B cell (primary cell): ENCODE measurements at places on chromosomes 12 and 14. TPM values are rescaled to one million over a fixed set of nuclear protein-coding genes. Genes with fewer than 3 reads are reported as not detected.

Gene PPFIA2
- not detected in 2 replicates for total RNA-seq

Gene PRKAG1
- 58.6 and 60.0 TPM in 2 replicates for total RNA-seq

Gene ZNF385A
- 5.1 and 5.3 TPM in 2 replicates for total RNA-seq

Gene COL2A1
- not detected in 2 replicates for total RNA-seq

Gene ZC2HC1C
- total RNA-seq: 0.46 and 0.59 TPM in 2 replicates

Gene MEG3
- total RNA-seq: not detected in 2 replicates

Gene GALNT8
- 1.3 and 1.6 TPM in 2 replicates for total RNA-seq

Gene VRTN
- total RNA-seq: not detected in 2 replicates

Gene SP1
- 129 and 131 TPM in 2 replicates for total RNA-seq

Gene SRRM4
- total RNA-seq: not detected in 2 replicates

Gene MFAP5
- total RNA-seq: 0.94 TPM in 1 of 2 replicates, not detected in the other

Gene C12orf60
- 1.2 and 1.4 TPM in 2 replicates for total RNA-seq

Gene TRPV4
- not detected in 2 replicates for total RNA-seq

DNA sequence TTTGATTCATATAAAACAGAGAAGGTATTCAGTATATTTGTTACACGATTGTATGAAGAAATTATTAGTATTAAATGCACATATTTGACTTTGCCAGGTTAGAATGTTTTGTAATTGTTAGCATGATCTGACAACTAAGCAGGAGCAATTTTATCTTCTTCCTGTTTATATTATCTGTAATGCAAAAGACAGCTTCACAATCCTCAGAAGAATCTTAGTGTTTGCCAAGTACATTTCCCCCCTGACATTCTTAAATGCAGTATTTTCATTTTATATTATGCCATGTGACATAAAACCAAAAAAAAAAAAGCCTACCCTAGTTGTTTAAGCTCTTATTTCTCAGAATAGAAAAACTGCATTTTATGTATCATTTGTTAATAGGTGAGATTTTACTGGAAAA, 469.4 kb downstream of the FOXG1 start:
- no peak for DNase-seq

DNA sequence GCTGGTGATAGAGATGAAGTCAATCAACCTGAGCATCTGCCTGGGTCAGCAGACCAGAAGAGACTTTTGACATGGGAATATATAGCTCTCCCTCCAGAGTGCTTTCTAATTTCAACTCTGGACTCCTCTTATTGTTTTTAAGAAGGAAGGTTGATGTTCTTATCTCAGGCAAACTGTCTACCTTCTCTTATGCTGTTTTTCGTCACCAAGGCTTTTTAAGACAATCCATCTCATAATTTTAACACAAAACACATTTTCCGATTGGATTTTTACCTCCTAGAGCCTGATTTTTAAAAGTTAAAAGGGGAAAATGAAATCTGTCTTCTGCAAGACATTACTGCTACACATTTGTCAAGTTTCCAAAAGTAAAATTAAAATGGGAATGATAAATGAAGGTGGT, 368.7 kb upstream of the MIS18BP1 start:
- DNase-seq: no peak

DNA sequence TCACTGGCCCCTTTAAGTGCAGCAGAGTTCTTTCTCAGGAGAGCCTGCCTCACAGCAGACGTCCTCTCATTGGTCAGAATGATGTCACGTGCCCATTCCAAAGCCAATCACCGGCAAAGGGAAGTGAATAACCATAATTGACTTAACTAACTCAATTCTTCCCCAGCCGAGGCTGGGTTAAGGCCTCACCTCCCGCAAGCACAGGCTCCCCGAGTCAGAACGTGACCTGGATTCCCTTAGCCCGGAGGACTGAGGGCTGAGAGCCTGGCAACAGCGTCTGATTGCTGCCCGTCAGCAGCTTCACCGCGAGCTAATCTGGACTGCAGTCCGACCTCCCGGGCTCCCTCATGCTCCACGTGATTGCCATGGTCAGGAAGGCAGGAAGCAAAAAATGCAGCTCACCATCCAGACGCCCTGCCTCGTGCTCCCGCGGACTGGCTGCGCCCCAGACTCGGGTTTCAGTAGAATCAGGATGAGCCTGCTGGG, 92.1 kb upstream of the FZD10 start:
- DNase-seq: no peak

DNA sequence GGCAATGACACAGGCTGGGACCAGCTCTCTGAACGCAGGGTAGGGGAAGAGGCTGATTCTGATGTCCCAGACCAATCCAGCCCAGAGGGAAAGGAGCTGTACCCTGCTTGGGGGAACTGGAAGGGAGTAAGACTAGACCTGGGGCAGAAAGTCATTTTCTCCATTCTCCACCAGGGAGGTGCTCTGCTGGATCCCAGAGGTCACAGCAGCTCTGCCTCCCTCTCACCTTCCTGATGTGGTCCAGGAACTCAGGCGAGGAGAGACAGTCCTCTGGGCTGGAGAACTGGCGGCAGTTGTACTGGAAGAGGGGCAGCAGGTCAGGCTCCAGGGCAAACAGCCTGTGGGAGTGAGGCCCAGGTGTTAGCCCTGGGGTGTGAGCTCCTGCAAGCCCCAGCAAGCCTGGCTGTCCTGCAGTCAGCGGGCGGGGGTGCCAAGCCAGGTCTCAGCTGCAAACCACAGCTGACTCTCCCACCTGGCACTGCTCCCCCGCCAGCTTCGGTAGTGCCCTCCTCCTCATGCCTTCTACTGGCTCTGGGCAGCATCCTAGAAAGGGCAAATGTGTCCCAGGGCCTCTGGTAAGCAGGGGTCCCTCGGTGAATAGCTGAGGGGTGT, 1.9 kb downstream of the NGB start:
- DNase-seq: no peak

- no peak for DNase-seq
Observed at GRCh38 chr12:98725476-98726247, 80.6 kb downstream of the APAF1 start.

DNA sequence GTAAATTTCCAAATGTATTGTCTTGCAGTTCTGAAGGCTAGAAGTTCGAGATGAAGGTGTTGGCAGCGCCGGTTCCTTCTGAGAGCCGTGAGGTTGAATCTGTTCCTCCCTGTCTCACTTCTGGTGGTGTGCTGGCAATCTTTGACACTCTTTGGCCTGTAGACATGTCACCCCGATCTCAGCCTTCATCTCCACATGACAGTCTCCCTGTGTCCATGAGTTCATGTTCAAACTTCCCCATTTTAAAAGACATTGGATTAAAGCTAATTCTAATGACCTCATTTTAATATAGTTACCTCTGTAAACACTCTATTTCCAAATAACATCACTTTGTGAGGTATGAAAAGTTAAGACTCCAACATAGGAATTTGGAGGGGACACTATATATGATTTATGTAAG, 4.1 kb upstream of the RBM19 start:
- no peak for DNase-seq

GRCh38 chr12:24725616-24726015, 223.3 kb downstream of the BCAT1 start:
- no peak for DNase-seq

DNA sequence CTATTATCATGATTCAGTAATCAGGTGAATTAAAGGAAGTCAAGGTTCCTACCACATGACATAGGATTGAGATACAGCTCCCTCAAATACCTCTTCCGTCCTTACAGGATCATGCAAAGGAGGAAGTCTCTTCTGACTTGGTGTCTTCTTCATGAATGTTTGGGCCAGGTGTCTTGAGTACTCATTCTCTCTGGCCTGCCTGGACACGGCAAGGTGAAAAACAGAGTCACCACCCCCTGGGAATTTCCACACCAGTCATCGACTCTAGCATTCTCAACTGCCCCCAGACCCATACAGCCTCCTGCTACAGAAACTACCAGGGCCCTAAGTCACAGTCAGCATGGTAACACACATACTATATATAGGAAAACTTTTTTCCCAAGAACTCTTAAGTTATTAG, 44.9 kb upstream of the LTBP2 start:
- no peak for DNase-seq

GRCh38 chr12:30074916-30075315, 291.2 kb upstream of the TMTC1 start:
- DNase-seq: no peak

DNA sequence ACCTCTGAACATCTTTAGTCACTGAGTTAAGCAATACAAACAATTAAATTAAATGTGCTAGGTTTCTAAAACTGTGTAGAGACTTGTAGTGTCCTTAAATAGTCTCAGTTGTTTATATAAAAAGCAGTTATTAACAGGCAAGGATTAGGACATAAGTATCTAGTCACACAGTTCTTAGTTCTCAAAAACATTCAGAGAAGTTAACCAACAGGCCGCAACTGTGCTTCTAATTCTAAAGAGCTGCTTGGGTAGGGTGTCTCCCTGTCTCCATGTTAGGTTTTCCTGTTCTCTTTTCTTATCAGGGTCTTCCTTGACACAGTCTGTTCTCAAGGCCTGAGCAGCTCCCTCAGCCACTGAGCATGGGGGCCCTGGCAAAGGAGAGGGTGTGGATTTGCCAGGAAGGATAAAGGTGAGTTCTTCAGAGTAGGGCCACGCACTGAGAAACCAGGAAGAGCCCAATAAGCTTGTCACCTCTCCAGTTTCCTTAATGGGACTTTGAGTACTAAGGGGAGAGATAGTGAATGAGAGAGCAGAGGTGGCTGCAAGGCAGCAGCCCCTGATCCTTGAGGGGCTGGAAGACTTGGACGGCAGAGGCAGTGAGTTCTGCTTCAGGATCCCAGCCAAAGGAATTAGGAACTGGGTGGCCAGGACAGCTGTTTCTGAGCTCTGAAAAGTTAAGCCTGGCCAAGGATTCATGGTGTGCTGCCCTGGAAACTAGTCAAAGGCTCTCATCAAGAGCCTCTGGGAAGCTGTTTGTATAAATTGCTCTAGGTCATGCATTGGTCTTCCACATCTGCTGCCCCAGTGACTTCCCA, 177.3 kb downstream of the MYRFL start:
- no peak for DNase-seq

DNA sequence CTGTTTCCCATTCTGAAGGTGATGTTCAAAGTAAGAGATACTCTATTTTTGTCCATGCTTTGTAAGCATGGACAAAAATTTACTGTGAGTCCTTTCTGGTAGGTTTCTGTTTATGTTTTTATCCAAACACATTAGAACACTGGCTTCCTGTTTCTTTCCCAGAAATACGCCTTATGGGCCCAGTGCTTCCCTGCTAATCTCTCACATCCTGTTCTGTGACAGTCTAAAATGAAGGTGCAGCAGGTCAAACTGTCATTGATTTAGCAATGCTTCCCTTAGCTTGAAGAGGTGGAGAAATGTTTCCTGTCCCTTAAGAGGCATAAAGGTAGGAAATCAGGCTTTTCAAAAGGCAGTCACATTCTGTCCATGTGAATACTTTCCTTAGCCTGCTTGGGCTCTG, 305.6 kb downstream of the RPS29 start:
- DNase-seq: no peak

GRCh38 chr12:5000204-5000603, 43.5 kb upstream of the KCNA5 start:
- DNase-seq: no peak

- DNase-seq: no peak
Observed at GRCh38 chr12:12606781-12607589, 4.7 kb upstream of the CREBL2 start.

- peak; percentile 61 for DNase-seq
Observed at GRCh38 chr14:68284834-68285233, 465.3 kb downstream of the RAD51B start.

GRCh38 chr12:4991373-4991772, 52.3 kb upstream of the KCNA5 start:
- no peak for DNase-seq

GRCh38 chr12:57815177-57816000, 3.1 kb downstream of the AVIL start:
- DNase-seq: no peak

DNA sequence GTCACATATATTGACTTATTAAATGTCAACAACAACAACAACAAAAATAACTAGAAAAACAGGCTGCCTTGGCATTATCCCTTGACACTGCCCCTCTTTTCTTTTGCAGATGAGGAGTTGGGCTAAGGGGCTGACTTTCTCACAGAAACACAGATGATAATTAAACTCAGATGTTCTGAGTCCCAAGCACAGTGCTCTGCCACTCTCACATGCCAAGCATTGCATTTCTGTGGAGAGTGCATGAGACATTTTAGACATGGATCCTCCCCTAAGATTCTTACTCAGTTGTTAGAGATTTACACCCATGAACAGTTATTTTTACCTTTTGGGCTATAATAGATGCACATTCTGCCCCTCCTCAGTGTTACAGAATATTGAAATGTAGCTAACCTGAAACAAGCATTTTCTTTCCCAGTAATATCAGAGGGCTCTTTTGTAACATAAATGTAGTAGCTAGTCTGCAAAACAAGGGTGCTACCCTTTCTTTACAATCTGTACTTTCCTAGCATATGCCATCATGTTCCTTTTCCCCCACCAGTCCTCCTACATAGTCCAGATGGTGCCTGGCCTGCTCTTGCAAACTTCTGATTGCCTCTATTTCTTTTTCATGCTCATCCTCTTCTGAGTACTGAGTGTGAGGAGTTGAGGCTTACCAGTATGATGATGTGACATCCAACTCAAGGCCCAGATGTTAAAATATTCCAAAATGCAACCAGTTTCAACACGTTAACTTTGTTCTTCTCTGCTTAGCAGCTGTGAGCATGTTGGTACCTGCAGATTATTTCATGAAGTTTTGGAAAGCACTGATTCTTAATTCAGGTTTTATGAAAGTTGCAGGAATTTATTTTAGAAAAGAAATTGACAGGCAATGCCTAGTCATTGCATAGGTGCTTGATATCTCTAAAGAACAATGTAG, 125.0 kb upstream of the ATP2B1 start:
- no peak for DNase-seq

DNA sequence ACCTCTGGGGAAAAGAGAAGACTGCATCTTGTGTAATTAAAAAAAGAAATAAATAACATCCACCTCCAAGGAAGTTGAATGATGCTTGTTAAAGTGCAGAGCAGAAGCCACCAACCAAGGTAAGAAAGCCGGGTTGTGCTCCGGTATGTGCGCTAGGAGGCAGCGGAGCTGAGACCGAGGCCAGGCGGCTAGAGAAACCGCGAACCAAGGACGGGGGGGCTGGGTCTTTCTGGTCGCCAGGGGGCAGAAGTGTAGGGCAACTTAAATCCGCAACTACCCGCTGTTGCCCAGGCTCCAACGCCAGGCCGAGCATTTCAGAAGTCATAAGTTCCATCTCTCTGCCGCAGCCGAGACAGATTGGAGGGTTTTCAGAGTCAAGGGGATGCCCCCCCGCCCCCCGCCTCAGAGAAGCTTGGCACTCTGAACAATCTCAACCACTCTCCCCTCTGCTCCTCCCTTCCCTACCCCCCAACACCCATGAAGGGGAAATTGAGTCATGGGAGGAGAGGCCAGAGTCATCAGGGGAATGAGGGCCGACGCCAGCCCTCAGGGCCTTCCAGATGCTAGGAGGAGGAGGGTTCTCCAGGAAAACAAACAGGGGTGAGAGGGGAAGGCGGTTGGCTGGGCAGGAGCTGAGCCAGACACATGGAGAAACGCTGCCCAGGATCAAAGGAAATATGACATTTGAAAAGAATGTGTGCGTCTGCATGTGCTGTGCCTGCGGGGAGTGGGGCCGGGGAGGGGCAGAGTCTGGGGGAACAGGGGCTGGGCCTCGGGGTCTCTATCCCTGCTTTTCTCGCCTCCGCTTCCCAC, 2.2 kb upstream of the NFATC4 start:
- DNase-seq: peak; percentile 92

GRCh38 chr12:132227782-132228475, 83.7 kb downstream of the NOC4L start:
- no peak for DNase-seq
